Suppressor macrophage treated with lipopolysaccharide for 4 hours (primary cell): ENCODE measurements at places on chromosomes 7 and 10.

DNA sequence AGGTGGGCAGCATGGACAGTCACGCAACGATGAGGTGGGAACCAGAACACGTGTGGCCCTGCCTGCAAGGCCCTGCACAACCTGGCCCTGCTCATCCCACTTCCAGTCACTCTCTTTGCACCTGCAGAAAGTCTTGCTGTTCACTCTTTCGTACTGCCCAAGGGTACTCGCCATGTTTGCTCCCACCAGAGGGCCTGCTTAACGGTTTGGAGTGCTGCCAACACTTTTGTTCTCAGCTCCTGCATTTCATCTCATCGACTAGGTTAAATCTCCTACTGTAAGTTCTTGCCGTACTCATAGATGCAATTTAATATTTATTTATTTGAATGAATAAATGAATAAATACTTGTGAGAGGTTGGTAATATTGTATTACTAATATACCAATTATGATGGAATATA lies 315.3 kb downstream of the SDK1 start:
- no peak for DNase-seq

GRCh38 chr7:97377713-97378112 lies 260.2 kb downstream of the SDHAF3 start:
- DNase-seq, result no peak

DNA sequence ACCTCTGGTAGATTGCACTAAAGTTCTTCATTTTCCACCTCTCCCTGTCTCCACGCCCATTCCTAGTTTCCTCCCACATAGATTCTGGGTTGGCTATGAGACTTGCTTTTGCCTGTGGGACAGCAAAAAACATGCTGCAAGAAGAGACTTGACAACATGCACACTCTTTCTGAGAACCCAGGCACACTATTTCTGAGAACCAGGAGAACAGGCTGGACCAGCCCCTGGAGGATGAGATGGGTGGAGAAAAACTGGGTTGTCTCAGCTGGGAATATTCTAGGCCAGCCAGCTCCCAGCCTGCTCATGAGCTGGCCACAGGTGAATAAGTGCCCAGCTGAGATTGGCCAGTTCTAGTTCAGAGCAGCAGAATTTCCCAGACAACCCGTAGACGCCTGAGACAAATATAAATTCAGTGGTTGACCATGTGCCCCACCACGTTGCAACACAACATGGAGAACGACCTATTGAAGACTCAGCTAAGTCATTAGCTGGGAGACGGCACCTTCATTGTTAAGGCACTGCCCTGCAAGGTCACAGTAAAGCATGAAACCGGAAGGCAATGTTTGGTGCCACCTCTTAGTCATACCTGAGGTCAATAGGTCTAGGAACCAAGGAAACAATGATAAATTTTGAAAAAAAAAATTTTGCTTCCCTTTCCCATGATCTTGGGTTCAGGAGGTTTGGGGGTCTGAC lies 92.7 kb upstream of the AKR1E2 start:
- DNase-seq, result no peak

DNA sequence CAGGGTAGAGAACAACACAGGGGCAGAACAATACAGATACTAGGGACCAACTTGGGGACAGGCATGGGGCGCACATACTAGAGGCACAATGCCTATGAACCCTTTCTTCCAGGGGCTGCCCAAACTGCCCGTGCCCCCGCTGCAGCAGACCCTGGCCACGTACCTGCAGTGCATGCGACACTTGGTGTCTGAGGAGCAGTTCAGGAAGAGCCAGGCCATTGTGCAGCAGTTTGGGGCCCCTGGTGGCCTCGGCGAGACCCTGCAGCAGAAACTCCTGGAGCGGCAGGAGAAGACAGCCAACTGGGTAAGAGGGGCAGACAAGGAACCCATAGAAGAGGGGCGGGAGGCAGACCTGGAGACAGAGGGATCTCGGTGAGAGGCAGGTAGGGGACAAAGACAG lies 5.8 kb downstream of the CHAT start:
- DNase-seq, result no peak

DNA sequence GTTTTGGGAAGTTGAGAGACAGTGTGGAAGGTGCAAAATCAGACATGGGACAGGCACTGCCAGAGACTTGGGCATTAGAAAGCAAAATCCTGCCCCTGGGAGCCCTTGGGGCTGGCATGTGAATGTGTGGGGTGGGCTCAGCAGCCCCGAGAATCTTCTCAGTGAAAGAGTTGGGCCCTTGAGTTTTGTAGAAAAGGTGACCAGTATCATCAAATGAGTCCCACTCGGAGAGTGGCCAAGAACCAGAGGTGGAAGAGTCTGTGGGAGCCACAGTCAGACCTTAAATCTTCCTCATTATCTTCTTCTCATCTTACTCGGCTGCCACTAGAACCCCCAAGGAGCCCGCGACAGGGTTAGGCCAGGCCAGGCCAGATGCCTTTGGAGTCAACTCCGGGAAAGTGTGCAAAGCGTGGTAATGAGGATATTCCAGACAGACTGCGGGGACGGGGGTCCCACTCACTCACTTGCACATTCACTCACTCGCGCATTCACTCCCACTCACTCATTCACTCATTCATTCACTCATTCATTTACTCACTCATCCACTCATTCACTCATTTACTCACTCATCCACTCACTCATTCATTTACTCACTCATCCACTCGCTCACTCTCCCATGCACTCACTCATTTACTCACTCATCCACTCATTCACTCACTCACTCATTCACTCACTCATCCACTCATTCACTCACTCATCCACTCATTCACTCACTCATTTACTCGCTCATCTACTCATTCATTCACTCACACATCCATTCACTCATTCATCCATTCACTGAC lies 74.9 kb downstream of the CARD11 start:
- no peak for DNase-seq

DNA sequence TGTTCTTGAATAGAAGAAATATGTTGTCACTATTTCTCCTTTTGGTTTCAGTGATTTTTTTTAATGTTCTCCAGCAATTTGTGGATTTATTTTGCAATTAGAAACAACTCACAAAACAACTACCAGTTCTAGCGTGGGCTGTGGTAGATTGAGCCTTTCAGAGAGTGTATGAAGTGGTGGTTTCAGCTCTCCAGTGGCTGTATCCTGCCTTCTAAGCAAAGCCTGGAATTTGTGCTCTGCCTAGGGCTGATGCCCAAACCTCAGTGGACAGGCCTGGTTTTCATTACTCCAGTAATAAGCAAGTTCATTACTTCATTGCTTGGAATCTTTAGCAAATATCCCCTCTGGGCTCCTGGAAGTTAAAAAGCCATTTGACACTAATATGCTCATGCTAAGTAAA lies 35.9 kb downstream of the APBB1IP start:
- peak; percentile 49 for DNase-seq

GRCh38 chr7:37084303-37084702 lies 360.0 kb upstream of the AOAH start:
- peak; percentile 25 for DNase-seq

DNA sequence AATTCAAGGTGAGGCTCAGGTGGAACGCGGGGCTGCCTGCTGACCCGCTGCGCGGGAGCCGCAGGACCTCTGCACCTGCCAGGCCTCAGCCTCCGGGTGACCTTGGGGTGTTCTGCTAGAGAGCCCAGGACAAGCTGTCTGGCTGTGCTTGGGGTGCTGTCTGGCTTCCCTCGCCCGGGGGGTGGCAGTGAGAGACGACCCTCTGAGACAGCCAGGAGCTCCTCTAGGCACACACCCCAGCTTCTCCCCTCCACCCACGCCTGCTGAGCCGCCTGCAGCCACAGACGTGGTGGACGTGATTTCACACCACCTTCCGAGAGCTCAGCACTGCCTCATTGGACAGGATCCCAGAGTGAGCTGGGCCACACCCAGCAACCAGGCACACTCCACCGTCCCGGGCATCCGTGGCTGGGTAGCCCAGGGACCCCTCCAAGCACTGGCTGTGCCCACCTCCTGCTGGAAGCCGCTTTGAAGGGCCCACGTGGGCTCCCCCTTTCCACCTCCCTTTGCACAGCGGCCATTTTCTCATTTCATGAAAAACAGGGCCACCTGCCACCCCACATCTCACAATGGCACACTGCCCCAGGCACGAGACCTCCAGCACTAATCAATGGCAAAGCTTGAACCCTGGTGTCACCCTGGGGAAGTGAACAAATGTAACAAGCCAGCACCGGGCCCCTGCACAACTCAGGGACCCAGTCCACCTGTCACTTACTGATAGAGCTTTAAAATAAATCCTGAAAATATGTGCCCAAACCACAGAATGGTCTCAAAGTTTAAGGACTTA lies 35.0 kb downstream of the ZFAND2A start:
- DNase-seq, result no peak

GRCh38 chr7:155553871-155554270 lies 7.5 kb upstream of the CNPY1 start:
- DNase-seq, result no peak

- peak; percentile 46 for DNase-seq
These were observed 26.3 kb downstream of the DNMBP start for GRCh38 chr10:99983280-99983988.

DNA sequence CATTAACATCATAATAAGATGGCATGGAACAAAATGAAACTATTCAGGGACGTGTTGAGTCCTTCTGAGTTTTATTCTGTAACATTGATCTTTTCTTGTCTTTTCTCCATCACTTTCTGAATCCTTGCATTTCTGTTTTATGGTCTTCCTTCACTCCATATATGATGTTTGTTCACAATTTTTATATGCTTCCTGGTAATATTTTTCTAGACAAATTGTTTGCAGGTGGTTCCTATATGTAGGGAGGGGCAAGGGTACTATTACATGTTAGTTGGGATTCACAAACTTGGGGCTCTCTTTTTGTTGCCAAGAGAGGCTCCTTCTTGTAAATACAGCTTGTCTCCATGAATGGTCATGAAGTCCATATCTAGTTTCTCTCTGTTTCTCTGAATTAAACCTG lies 159.2 kb downstream of the LHFPL3 start:
- no peak for DNase-seq
